ENCODE measurements at places on chromosomes 7 and 10.

GRCh38 chr7:105438847-105439173 is 50.1 kb upstream of the SRPK2 start:
- DNase-seq = no peak

GRCh38 chr7:148483515-148484308 is 106.9 kb upstream of the C7orf33 start:
- no peak for DNase-seq

GRCh38 chr7:22442187-22442881 is 57.7 kb downstream of the STEAP1B start:
- no peak for DNase-seq

GRCh38 chr7:101519324-101520023 is 109.6 kb downstream of the MYL10 start:
- peak; percentile 23 for DNase-seq

All from skeletal muscle cell (primary cell).